ENCODE measurements at places on chromosomes 12 and 14.

GRCh38 chr12:18066666-18067065 is 23.3 kb downstream of the RERGL start:
- no peak for DNase-seq

DNA sequence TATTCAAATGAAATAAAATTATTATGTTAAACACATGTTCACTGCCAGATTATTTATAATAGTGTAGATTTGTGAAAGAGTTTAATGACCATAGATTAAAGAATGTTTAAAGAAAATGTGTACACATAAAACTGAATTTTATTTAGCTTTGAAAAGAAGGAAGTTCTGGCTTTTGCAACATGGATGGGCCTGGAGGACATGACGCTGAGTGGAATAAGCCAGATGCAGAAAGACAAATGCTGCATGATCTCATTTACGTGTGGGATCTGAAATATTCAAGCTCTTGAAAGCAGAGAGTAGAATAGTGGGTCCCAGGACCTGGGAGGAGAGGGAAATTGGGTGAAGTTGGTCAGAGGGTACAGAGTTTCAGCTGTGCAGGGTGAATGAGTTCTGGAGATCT is 1261.2 kb downstream of the TMEM121 start:
- no peak for DNase-seq

GRCh38 chr12:42741771-42742510 is 152.4 kb upstream of the PRICKLE1 start:
- DNase-seq: no peak

GRCh38 chr12:109816870-109817269 is 16.3 kb downstream of the TRPV4 start:
- DNase-seq: no peak

- peak; percentile 43 for DNase-seq
Observed at GRCh38 chr12:6038160-6038559, 86.3 kb downstream of the VWF start.

DNA sequence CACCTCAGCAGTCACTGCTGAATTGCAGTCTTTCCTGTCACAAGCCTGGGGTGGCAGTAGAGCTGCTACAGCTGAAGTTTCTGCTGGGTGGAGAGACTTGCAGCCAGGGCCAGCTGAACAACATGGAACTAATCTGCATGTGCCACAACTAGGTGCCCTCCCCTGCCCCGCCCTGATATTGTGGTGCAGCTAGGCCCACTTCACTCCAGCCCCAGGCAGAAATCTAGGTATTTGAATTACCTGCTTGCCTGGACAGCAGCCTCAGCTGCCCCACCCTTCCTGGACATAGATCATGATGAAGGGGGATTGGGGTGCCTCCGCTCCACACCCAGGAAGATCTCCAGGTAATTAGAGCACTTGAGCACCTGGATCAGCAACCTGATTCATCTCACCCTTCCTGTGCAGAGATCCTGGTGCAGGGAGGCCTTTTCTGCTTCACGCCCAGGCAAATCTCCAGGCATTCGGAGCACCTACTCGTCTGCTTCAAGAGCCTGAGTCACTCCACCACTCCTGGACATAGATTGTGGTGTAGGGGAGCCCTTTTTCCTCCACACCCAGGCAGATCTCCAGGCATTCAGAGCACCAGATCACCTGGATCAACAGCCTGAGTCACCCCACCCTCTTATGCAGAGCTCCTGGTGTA is 477.0 kb downstream of the SOX5 start:
- DNase-seq: no peak

- DNase-seq: no peak
Observed at GRCh38 chr12:20629414-20630156, 65.5 kb upstream of the SLCO1C1 start.

DNA sequence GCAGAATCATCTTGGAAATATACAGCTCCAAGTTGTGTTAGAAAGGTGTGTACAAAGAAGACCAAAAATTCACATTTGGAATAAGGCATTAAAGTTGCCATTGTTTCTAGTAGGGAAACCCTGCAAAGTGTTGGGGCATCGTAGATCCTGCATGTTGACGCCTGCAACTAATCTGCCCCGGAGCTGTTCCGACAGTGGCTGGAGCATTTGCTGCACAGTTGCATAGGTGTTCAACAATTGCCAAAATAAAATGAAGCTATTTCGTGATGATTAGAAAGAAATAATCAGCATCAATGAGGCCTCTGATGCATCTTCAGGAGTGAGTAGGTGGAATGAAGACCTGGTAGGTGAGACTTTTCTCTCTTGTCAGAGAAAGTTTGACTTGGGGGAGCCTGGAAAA is 47.3 kb downstream of the DAD1 start:
- no peak for DNase-seq

- no peak for DNase-seq
Observed at GRCh38 chr14:48323665-48324064, 648.3 kb upstream of the MDGA2 start.

- DNase-seq: no peak
Observed at GRCh38 chr14:59325906-59326305, 137.4 kb downstream of the DAAM1 start.

GRCh38 chr14:75577090-75577489 is 1.3 kb upstream of the FLVCR2 start:
- DNase-seq: no peak

DNA sequence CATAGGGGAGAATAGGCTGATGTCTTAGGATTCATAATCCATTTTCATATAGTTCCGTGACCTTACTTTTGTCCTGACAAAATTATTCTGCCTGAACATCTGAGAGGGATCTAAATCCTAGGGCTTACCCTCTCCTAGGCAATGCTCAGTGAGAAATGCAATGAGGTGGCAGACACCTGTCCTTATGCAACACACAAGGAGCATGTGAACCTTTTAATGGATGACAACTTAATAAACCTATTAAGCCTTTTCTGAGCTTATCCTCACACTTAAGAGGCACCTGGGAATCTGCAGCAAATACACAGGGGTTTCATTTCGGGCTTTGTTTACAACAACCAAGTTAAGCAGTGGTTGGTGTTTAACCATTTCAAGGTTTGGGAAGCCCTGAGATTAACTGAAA is 24.6 kb downstream of the SINHCAF start:
- no peak for DNase-seq

DNA sequence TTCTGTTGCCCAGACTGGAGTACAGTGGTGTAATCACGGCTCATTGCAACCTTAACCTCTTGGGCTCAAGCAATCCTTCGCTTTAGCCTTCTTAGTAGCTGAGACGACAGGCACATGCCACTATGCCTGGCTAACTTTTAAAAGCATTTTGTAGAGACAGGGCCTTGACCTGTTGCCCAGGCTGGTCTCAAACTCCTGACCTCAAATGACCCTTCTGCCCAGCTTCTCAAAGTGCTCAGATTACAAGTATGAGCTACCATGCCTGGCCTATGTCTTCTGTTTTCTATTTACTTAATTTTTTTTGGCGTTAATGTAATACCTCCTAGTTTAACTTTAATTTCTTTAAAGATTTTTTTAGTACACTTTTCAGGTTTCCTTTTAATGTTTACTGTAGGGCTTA is 20.6 kb upstream of the KLRF1 start:
- DNase-seq: no peak

DNA sequence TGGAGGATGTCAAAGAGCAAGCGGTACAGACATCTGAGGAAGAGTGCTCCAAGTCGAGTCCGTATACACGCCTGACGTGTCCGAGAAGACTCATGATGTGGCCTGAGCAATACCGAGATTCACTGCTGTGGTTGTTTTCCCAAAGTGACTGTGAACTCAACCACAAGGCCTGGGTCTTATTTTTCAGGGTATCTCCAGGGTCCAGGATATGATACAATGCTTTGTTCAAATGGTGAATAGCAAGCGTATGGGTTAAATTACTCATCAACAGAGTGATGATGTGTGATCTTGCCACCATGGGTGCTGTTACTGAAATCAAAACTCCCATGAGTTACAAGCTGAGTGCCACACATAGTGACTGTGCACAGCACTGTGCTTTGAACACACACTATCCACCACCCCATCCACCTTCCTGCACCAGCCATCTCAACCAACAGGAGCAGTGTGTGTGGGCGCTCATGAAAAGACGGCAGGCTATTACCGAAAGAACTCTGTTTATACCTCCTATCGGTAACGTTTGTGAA is 109.6 kb downstream of the BCAT1 start:
- DNase-seq: no peak

DNA sequence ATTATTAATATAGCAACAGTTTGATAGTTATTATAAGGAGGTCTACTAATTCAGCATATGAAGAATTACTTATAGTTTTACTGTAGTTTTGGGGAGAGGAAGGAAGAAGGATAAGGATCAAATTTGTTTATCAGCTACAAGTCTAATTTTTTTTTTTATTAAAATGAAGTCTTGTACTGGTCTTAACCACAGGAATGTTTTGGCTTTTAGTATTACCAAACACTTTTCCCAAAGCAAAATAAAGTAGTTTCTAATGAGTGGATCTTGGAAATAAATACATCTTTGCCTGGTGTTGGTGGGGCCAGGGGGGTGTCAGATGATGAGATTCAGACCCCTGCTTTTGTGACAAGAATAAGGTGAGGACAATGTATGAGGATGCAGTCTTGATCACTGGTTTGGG is 57.2 kb upstream of the ZDHHC17 start:
- DNase-seq: no peak

DNA sequence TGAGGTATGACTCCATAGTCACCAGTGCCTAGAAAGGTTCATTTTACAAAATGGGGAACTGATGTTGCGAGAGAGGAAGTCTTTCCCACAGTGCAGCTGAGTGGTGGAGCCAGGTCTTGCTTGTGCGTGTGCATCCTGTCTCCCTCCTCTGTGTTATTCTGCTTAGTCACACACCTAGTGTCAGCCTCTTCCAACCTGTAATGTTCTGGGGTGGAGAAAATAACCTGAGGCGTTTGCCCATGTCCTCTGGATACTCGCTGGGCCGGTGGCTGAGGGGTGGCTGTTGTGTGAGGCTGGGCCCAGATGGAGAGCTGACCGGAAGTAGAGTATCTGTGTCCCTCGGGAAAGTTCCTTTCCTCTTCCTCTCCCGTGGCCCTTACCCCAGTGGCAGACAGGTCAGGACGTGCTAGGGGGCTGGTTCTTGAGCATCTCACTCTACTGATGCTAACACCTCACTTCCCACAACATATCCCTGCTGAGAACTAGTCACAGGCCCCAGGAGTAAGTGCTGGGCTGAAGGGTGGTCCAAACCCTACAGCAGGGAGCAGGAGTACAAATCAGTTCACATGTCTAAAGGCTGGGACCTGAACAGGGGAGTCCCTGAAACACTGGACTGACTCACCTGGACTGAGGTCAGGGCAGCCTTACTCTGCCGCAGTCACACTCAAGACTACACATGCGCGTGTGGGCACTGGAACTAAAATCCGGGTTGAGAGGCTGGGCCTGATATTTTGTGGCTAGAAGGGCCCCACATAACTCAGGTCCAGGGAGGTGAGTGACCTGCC is 7.0 kb downstream of the MLF2 start:
- DNase-seq: no peak

DNA sequence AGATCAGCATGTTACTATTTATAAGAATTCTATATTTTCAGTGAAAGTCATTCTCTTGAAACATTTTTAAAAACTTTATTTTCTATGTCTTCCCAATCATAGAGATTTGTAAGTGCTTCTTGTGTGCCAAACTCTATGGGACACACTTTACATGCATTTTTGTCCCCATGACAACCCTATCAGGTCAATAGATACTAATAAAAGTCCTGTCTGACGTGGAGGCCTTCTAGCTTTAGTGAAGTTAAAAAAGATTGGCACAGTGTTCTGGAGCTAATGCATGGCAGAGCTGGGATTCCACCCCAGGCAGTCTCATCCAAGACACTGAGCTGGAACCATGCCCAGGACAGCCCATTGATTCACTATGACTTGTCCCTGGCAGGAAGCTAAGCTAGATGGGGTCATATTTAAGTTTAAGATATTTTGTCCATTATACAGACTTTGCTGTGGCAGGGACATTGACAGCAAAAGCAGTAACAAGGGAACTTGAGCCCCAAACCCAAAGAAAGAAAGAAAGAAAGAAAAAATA is 28.1 kb downstream of the TTC6 start:
- DNase-seq: no peak

GRCh38 chr14:95686935-95687334 is 709 bp downstream of the TCL1B start:
- DNase-seq: no peak

- DNase-seq: no peak
Observed at GRCh38 chr14:24277071-24277470, 5.7 kb upstream of the RABGGTA start.

DNA sequence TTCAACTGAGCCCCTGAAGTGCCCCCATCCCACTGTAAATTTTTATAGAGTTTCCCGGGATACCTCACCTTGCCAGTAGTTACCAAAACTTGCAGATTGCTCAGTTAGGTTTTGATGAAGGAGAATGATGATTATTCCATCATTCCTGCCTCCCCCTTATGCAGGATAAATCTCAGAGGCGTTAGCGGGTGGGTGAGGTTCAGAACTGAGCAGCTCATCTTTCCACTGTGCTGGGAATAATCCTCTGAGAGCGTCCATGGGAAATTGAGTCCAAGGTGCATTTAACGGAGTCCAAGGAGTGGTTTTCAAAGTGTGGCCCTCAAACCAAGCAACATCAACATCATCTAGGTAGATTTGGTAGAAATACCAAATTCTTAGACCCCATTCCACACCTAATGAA is 18.7 kb downstream of the ACSM4 start:
- DNase-seq: no peak

DNA sequence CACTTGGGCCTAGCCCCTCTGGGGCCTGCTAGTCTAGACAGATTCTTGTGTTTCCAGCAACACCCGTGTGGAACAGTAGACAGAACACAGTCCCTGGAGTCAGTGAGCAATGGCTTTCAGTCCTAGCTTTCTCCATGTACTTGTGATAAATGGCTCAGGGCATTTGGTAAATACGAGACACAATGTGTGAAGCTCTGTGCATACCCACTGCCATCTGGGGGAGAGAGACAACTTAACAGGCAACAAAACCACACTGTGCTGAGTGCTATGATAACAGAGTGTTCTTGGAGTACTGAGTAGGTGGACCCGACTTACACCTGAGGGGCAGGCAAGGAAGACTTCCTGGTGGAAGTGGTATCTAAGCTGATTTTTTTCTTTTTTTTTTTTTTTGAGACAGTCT is 86.3 kb upstream of the TBX3 start:
- no peak for DNase-seq

DNA sequence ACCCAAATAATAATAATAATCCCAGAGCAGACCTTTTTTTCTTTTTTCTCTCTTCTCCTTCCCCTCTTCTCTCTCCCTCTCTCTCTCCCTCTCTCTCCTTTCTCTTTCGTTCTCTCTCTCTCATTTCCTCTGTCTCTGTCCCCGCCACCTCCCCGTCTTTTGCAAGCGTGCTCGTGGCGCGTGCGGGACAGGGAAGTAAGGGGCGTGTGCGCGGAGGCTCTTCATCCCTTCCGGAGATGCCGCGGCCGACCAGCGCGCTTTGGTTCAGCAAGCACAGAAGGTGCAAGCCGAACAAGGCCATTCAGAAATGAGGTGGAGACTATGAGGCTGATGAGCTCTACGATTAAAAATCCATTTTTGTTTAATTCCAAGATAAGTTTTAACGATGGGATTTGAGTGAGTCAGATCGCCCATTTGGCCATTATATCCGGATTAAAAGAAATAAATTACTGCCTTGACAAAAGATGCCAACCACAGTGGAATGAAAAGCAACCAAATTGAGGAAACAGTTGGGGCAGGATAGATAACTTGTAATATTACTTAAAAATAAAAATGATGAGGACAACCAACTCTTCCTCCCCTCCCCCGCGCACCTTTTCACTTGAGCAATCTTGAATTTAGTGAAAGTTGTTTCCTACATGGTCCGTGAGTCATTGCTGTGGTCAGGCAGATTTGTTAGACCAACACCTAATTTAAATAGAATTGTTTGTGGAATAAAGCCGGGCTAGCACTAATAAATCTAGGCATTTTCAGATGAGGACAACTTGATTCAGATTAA is 1.2 kb upstream of the AMIGO2 start:
- DNase-seq: no peak

Data from G401 (cell line).